ENCODE measurements at places on chromosomes 1 and 21.
A peak's percentile ranks its signal among the peaks of the same experiment; 100 is the strongest.

DNA sequence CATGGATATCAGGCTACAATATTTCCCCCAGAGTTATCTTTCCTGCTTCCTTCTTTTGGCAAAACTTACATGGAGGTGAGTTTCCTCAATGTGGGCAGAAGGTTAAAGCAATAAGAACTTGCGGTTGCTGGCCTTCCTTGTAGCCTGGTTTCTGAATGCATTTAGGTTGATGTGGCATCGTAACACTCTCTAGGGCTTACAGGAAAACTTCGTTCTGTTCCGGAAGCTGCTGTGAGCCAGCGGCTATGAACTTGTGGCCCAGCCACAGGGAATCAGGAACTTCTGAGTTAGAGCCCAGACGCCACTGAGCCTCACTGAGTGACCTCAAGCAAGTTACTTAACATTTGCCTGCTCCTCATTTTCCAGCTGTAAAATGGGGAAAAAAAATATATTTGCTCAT is 623.4 kb upstream of the ADAMTS5 start:
- DNase-seq, result no peak

GRCh38 chr1:54610601-54611580 is 12.4 kb downstream of the FAM151A start:
- DNase-seq, result no peak

DNA sequence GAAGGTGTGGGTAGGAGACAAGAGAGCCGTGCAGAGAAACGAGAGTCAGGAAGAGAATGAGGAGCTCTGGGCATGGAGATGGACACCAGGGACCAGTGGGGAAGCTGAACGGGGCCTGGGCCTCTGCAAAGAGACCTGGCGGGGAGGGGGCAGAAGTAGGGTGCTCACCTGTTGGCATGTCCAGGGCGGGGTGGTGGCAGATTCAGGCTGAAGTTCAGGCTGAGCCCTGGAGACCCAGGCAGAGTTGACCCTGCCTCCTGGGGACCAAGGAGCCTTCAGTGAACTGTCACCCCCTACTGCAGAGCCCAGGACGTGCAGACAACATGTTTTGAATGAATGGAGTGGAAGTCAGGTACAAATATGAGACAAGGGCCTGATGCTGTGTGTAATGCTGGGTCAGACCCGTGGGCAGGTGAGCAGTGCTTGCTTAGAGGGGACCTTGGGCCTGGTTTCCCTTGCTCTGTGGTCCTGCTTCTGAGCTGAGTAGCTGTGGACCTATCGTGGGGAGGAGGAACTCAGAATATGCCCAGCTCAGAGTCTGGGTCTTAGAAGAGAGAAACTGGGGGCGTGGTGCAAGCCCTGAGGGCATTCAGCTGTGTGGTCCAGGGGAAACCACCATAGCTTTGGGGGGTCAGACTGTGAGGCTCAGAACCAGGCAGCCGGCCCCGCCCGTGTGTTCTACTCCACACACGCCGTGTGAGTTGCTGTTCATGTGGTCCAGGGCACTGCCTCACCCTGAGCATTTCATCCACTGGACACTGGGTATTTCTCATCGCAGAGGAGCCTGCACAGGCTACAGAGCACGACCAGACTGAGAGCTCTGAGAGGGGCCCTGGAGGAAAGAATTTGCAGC is 21.3 kb upstream of the UMODL1 start:
- DNase-seq, result no peak

DNA sequence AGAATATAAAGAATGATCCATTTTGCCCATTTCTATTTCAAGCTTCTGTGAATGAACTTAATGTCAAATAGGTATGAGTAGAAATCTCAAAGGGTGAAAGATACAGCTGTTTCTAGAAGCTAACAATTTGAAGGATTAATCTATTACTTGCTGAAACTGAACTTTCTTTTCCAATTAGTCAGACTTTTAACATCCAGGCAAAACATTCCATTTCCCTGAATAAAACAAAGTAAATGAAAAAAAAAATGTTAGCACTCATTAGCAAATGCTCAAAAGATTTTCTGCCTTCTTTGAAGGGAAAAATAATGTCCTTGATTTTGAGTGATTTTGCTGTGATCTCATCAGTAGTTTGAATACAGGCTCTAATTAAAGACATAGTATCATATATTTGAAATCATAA is 447.6 kb upstream of the PRMT6 start:
- DNase-seq, result no peak

- no peak for DNase-seq
Measured at GRCh38 chr1:84598418-84598817, 24.2 kb upstream of the CTBS start.

DNA sequence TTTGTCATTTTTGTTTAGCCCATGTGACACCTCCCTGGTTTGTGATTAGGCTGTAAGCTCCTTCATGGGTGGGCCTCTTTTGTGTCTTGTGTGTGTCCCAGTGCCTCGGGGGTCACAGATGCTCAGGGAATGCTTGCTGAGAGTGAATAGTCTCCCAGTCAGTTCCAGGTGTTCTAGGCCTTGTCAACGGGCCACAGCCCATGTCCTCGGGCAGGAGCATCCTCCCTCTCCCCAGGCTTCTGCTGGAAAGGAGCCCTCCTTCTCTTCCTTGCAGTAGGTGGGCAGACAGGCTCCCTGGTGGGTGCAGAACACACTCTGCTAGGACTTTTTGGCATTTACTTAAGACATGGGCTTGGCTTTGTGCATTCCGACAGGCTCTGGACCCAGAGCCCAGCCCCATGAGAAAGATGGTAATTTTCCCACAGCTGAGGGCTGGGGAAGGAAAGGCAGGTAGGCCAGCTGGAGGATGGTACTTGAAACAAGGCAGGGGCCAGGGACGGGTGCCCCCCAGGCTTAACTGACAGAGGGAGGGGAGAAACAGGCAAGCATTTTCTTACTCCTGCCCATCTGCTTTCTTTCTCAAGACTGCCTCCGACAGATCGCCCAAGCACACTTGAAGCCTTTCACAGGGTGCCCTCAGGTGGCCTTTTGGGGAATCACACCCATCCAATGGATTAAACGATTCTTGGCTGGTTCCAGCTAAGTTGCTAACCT is 7.1 kb upstream of the CPLANE2 start:
- peak; percentile 79 for DNase-seq

- no peak for DNase-seq
Measured at GRCh38 chr1:24795236-24795635, 50.0 kb downstream of the CLIC4 start.

DNA sequence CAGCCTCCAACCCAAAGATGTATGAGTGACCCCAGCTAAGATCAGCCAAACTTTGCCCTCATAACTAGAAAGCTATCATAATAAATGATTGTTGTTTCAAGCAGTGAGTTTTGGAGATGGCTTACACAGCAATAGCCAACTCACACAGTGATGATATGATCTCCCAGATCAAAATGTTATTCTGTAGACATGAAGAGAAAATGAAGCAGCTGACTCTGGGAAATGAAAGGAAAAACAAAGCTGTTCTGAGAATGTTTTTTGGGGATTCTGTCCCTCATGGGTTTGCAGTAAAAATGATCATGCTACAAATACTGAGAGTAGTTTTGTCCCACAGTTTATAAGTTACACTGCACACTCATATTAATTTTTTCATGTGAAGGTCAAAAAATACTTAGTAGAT is 617.8 kb downstream of the MRPL39 start:
- DNase-seq, result no peak

DNA sequence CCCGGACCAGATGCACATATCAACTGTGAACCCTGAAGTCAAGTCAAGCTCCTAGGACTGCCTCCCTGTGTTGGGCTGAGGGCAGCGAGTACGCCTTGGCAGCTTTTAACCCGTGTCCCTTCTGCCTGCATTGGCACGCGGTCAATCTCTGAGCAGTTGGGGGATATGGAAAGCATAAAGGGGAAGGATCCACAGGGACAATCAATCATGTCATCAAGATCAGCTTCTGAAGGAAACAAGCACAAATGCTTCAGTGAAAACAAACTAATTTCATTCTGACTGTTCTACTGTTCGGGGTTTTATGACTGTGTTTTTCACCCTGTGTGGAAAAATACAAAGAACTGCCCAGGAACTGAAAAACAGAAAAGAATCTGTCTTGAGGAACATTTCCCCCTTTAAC is 106.2 kb downstream of the RUNX1 start:
- DNase-seq, result no peak

- no peak for DNase-seq
Measured at GRCh38 chr1:209473025-209473424, 110.5 kb upstream of the CAMK1G start.

- DNase-seq, result no peak
Measured at GRCh38 chr1:11985851-11986250, 5.6 kb downstream of the MFN2 start.
